ENCODE measurements at places on chromosomes 5 and 9. TPM values are rescaled to one million over a fixed set of nuclear protein-coding genes. Genes with fewer than 3 reads are reported as not detected.

Gene CDX1
- 0.12 TPM for polyA plus RNA-seq

Gene NSG2
- polyA plus RNA-seq: 0.46 TPM

Gene LRSAM1
- polyA plus RNA-seq: 12.9 TPM

Gene TNC
- 9.8 TPM for polyA plus RNA-seq

Gene PCDHA9
- polyA plus RNA-seq: not detected

Gene TMEM215
- polyA plus RNA-seq: not detected

Gene AMBP
- polyA plus RNA-seq: 57.3 TPM

Gene BARX1
- 6.8 TPM for polyA plus RNA-seq

Gene MELK
- 0.34 TPM for polyA plus RNA-seq

Gene CD72
- polyA plus RNA-seq: 1.7 TPM

Gene SLC25A2
- 0.03 TPM for polyA plus RNA-seq

Gene CRHBP
- 0.05 TPM for polyA plus RNA-seq

All from adipose tissue (tissue), 3 donors.